NCI-H748 treated with DMSO at 0.1 percent for 48 hours (cell line): ENCODE measurements at places on chromosomes 5 and 9.
A peak's percentile ranks its signal among the peaks of the same experiment; 100 is the strongest.

DNA sequence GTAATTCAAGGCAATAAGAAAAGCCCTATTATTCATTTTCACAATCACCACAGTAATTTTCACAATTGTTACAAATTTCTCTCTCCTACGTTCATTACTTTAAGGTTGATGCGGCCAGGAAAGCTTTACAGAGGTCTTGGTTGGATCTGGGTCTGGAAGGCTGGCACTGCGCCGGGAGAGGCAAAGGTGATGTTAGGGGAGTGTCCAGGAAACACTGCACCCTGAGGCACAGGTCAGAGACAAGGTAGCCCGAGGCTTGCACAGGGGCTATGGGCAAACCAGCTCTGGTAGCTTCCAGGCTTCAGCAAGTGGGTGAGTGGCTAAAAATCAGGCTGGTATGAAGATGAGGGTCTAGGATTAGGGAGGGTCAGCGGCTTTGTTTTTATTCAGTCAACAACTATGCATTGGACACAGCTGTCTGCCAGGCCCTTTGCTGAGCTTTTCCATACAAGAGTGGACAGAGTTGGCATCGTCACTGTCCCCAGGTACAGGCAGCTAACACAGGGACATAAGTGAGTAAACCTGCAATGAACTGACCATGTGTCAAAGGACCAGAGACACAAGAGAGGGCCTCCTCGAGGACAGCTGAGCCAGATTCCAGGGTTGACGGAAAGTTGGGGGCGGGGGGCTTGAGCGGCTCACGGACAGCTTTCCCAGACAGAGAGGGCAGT, 12.4 kb upstream of the TENT4A start:
- no peak for DNase-seq

DNA sequence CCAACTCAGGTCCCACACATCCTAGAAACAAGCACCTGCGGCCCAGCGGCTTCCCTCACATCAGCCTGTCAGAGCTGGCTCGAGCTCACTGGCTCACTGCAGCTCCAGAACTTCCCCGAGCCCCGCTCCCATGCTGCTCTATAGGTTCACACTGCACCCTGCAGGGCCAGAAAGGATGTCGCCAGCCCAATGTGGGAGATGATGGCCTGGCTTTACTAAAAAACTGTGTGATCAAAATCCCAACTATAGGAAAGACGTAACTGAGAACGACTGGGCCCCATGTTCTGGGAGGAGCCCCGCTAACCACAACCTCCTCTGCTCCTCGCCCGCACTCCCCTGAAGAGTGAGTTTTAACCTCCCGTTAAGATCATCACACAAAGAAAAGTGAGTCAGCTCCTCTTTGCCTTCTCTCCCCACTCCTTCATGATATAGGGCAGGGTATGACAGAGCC, 4.6 kb downstream of the SURF4 start:
- no peak for DNase-seq

GRCh38 chr5:53712327-53712726, 151.9 kb downstream of the NDUFS4 start:
- DNase-seq, result no peak

DNA sequence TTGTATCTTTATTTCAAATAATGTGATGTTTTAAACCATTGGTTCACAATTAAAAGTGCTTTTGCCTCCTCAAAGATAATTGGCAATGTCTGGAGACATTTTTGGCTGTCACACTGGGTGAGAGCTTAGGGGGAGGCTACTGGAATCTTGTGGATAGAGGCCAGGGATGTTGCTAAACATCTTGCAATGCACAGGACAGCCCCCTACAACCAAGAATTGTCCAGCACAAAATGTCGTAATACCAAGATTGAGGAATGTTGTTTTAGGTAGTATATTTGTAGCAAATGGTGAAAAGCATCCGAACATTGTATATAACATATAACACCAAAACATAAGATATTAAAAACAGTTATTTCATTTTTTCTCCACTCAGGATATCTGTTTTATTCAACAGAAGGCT, 99.8 kb downstream of the SLC44A1 start:
- no peak for DNase-seq

- DNase-seq, result no peak
Observed at GRCh38 chr5:116738615-116739261, 164.1 kb upstream of the SEMA6A start.

GRCh38 chr5:179623906-179624741, 653 bp upstream of the HNRNPH1 start:
- no peak for DNase-seq

GRCh38 chr9:138013273-138013672, 135.7 kb downstream of the CACNA1B start:
- DNase-seq, result no peak

GRCh38 chr5:53479590-53480415, 626 bp upstream of the FST start:
- peak; percentile 51 for DNase-seq

DNA sequence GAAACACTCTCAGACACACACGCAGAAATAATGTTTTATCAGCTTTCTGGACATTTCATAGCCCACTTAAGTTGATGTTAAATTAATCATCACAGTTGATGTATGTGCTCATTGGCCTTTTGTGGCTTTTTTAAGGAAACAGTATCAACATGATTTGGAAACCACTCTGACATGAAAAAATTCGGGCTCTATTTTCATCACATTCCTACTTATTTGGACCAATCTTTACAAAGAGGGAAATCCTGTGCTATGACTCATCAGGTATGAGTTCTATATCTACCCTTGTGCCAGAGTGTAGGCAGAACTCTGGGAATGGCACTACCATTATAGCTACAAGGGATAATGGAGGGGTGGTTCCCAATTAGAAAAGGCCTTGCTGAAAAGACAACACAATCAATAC, 388.4 kb upstream of the PTGER4 start:
- DNase-seq, result no peak

- DNase-seq, result no peak
Observed at GRCh38 chr5:81838307-81838906, 87.5 kb upstream of the SSBP2 start.

DNA sequence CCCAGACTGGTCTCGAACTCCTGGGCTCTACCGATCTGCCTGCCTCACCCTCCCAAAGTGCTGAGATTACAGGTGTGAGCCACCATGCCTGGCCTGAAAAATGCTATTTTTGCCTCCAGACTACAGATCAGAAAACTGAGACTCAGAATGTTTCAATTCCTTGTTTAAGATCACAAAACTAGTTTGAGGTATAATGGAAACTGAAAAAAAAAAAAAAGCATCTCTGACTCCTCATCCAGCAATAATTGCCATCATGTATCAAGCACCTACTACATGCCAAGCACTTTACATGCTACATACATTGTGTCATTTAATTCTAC, 35.6 kb downstream of the PLAC8L1 start:
- DNase-seq, result no peak

- DNase-seq, result no peak
Observed at GRCh38 chr9:94560237-94560636, 5.4 kb downstream of the PCAT7 start.

DNA sequence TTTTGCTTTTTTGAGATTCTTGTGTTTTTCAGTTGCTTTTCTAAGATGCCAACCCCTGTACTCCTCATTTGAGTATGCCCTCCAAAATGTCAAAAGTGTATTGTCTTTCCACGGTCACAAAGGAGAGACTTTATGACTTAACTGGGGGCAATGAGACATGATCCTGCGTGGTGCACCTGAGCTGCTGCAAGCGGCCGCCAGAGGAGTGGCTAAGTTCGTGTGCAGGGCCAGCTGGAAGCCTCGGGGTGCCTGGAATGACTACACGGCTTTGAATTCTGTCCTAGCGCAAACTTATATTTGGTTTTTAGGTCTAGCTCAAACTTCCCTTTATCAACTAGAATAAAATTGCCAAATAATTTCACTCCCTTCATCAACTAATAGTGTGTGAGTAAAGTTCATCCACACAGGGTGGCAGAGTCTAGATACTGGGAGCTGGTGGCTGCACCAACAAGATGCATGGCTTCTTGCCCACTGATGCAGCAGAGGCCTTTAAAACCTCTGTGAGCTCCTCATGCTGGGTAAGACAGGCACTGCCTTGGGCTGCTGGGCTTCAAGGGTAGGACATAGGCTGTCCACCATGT, 4.7 kb downstream of the GADD45G start:
- no peak for DNase-seq

GRCh38 chr5:62328772-62329491, 22.9 kb downstream of the KIF2A start:
- no peak for DNase-seq

DNA sequence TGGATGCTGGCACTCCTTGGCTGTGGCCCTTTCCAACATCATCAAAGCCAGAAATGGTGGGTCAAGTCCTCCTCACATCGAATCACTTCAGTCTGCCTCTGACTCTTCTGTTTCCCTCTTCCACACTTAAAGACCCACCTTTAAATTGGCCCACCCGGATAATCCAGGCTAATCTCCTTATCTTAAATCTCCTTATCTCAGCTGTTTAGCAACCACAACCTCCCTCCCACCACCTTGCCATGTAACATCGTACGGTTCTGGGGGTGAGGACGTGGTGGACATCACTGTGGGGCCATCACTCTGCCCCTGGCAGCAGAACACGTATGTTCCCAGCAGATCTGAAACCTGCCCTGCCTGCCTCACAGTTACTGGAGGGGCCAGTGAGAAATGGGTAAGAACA, 11.5 kb downstream of the IGFBPL1 start:
- DNase-seq, result no peak

GRCh38 chr5:158309088-158309807, 450.3 kb upstream of the CLINT1 start:
- DNase-seq, result no peak

- DNase-seq, result no peak
Observed at GRCh38 chr5:127824126-127824525, 120.9 kb downstream of the CCDC192 start.

DNA sequence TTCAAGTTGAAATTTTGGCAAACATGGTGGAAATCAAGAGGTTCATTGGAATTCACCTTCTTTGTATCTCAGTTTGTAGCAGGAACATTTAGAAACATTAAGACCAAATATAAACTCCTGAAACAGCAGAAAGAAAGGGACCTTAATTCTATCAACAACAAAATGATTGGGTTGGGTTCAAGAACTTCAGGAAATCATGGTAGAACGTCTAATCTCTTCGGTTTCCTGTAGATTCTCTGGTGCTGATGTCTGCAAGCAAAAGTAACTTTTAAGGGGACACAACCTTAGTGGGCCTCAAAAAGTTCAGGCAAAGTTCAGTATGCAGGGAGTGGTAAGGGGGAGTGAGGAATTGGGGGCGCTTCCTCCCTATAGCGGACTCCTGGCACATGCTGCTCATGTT, 3.4 kb downstream of the IL33 start:
- no peak for DNase-seq

DNA sequence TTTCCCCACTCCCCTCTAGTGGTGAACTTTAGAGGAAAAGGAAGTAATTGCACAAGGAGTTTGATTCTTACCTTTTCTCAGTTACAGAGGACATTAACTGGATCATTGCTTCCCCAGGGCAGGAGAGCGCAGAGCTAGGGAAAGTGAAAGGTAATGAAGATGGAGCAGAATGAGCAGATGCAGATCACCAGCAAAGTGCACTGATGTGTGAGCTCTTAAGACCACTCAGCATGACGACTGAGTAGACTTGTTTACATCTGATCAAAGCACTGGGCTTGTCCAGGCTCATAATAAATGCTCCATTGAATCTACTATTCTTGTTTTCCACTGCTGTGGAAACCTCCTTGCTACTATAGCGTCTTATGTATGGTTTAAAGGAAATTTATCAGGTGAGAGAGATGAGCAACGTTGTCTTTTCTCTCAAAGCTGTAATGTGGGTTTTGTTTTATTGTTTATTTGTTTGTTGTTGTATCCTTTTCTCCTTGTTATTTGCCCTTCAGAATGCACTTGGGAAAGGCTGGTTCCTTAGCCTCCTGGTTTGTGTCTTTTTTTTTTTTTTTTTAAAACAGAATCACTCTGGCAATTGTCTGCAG, 25.3 kb downstream of the SLC22A5 start:
- DNase-seq, result no peak

DNA sequence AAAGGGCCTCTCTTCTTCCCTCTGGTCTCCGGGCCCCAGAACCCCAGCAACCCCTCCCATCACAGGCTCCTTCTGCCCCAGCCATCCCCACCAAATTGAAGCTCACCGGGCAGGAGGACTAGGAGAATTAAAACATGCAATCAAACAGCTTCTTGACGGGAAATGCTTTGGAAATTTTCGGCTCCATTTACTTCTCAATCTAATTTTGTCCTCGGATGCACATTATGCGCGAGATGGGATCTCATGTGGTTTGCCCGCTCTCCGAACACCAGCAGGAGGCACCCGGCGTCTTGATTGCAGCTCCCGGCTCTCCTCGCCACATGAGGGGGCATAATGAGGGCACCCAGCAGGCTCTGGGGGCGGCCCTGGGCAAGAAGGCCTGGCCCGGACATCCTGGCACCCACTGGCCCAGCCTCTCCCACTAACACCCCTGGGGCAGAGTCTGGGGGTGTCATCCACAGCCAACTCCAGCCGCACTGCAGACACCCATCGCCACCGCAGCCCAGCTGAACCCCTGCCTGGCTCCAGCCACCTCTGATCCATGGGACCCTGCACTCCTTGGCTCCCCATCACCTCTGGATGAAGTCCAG, 135.5 kb downstream of the PAX5 start:
- DNase-seq, result no peak

GRCh38 chr9:121305269-121305994, 37.5 kb downstream of the GSN start:
- no peak for DNase-seq

GRCh38 chr9:4421847-4422246, 68.4 kb upstream of the SLC1A1 start:
- DNase-seq, result peak; percentile 38

DNA sequence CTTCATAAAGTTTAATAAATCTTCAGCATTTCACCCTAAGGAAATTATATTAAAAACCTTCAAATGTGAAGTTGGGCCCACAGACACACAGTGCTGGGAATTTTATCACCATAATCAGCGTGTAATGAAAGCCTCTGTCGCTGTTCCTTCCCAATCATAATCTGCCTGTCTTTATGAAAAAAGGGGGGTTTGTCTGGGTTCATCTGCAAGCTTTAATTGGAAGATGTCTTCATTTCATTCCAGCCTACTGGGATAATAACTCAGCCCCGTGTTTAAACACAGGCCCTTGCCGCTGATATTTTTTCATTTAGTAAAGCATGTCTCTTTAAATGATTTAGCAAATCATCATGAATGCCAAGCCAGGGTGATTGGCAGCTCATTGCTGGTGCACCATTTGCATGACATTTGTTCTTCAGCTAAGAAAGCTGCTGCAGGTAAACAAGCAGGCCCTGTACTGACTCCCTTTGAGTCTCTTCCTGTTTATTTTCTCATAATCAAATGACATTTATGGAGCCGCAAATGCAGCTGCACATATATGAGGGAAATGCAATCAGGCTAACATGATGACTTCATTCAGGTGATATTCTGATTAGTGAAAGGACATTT, 362.9 kb upstream of the TLE4 start:
- no peak for DNase-seq

GRCh38 chr9:79256691-79257213, 315.0 kb upstream of the TLE4 start:
- DNase-seq, result peak; percentile 89

GRCh38 chr5:138974227-138975063, 99.3 kb upstream of the LRRTM2 start:
- no peak for DNase-seq

- DNase-seq, result no peak
Observed at GRCh38 chr9:121328876-121329681, 41.0 kb downstream of the STOM start.
